ENCODE measurements at places on chromosomes 12 and 14.

DNA sequence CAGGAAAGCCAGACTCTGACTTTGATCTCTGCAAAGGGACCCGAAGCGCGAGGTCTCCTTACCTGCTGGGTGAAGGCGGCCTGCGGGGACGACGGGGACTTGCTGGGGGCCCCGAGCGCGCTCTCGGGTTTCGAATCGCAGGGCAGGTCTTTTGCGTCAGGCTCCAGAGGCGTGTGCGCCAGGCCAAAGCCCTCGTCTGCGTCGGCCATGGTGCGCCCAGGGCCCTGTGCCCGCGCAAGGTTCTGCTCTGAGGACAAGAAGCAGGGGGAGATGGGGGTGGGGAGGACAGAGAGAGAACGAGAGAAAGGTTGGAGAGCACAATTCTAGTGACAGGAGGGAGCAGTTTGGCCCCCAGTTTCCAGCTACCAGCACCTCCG lies 2.3 kb downstream of the TBX5 start:
- DNase-seq, result no peak

DNA sequence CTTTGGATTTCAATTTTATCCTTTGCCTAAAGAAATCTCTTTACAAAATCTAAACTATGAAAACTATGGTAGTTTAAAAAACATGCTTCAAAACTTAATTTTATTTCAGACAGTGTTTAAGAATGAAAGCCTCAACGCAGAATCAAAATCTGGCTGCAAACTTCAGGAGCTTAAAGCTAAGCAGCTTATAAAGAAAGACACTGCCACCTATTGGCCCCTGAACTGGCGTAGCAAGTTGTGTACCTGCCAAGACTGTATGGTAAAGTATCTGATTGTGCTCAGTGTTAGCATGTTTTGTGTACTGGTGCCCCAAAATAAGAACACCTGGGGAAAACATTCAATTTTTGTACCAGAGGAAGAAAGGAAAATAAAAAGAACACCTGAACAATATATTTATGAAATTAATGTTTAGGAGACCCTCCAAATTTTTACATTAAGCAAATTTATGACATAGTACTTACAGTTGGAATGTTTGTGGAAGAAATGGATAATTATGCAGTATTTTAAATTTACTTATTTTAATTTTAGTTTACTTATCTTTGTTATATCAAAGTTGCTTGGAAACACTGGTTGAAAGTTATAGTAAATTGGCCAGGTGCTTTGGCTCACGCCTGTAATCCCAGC lies 12.2 kb downstream of the UBR7 start:
- no peak for DNase-seq

- DNase-seq, result peak; percentile 96
These were observed 117.6 kb downstream of the SCARB1 start for GRCh38 chr12:124745891-124746570.

GRCh38 chr14:22375321-22375930 lies 213.6 kb downstream of the DAD1 start:
- no peak for DNase-seq

- no peak for DNase-seq
These were observed 91.7 kb downstream of the ZFP36L1 start for GRCh38 chr14:68701001-68701741.

- no peak for DNase-seq
These were observed 258.1 kb downstream of the PCNX1 start for GRCh38 chr14:71165121-71166031.

DNA sequence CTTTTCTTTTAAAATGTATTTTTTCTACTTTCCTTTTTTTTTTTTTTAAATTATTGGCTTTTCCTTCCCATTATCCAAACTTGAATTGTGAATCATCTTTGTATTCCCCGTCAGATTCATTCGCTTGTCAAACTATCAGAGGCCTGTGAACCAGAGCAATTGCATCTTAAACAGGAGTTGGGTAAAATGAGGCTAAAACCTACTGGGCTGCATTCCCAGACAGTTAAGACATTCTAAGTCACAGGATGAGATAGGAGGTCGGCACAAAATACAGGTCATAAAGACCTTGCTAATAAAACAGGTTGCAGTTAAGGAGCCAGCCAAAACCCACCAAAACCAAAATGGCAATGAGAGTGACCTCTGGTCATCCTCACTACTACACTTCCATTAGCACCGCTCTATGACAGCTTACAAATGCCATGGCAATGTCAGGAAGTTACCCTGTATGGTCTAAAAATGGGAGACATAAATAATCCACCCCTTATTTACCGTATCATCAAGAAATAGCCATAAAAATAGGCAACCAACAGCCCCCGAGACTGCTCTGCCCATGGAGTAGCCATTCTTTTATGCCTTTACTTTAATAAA lies 19.9 kb downstream of the FUT8 start:
- DNase-seq, result no peak

GRCh38 chr14:56358851-56359614 lies 220.6 kb upstream of the TMEM260 start:
- no peak for DNase-seq

DNA sequence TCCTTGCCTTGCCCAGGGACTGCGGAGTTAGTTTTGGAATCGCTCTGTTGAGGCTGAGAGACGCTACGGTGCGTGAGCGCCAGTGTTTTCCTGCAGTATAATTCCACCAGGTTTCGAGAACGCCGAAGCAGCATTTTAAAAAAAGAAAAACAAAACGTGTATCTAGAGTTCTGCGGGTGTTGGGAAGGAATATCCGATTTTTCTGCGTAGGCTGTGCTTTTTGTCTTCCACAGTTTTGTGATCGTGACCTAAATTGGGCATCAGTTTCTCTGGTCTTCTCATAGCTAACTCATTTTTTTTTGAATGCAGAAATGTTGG lies 778 bp downstream of the DNM1L start:
- DNase-seq, result no peak

- DNase-seq, result no peak
These were observed 73.8 kb downstream of the TTC6 start for GRCh38 chr14:37669242-37669641.

- no peak for DNase-seq
These were observed 1.9 kb downstream of the PRKD1 start for GRCh38 chr14:29925736-29926135.

GRCh38 chr12:8453796-8454195 lies 2.0 kb upstream of the CLEC6A start:
- no peak for DNase-seq

GRCh38 chr12:71162832-71163763 lies 5.3 kb upstream of the TSPAN8 start:
- DNase-seq, result no peak

- no peak for DNase-seq
These were observed 80.6 kb downstream of the BTG1 start for GRCh38 chr12:92065018-92065499.

GRCh38 chr12:118418385-118419057 lies 42.2 kb downstream of the SUDS3 start:
- no peak for DNase-seq

DNA sequence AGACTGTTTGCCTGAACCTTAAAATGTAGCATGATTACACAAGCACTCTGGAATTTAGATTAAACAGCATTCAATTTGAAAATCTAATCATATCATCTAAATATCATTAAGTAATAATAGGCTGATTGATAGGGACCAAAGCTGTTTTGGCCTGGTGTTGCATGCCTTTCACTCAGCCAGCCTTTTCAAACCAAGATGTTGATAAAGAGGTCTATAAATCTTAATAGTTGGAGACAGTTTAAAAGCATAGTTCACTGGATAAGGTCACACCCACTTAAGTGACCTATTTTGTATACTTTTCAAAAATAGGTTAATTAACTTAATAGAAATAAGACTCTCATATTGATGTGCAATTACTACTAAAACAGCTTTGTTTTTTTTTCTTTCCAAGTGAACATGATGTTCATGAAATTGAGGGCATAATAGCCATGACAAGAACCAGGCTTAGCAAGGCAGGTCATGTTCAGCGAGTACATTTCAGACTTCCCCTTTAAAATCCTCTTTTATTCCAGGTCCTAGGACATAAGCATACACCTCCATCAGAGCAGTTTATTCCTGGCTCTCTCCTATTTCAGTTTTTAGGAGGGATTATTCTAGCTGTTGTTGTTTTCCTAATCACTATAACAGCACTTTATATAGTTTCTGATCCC lies 349.0 kb downstream of the RAD51B start:
- DNase-seq, result no peak

DNA sequence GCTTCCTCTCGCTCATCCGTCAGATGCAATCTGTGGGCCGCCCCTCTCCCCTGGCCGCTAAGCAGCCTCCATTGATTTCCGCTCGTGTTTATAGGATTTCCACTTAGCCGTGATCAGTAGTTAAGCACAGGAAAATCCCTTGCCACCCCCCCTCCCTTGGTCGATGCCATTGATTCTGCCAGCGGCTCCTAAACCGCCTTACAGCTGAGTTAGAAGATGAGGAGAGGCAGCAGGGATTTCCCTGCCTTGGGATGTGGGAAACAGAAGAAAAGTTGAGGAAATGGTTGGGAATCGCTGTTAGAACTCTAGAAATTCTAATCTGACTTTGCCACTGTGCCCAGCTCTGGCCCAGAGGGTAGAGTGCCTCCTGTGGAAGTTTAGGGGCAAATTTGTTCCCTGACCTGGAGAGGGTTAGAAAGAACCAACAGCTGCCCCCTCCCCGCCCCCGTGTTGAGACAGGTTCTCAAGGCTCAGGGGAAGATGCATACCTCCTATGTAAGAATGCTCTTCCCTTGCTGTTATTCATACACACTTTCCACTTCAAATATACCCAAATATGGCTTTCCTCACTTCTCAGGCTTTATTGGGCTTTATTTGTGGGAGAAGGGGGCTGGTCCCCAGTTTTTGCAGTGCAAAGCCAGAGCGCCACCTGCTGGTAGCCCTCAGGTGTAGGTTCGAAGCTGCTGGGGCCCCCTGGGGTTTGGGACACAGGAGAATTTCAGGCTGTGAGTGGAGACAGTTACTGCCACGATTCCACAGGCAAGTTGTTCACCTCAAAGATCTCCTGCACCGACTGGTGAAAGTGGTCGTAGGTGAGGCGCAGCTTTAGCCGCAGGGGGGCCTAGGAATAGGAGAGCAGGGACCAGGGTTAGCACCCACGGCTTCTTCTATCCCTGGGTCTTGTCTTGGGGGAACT lies 3.2 kb downstream of the THTPA start:
- peak; percentile 65 for DNase-seq

GRCh38 chr14:74049876-74050495 lies 30.8 kb downstream of the BBOF1 start:
- DNase-seq, result no peak

- no peak for DNase-seq
These were observed at the start of gene PTPRO for GRCh38 chr12:15322164-15323061. PTPRO (plus strand) TSS chr12:15322508.

GRCh38 chr14:89507521-89507920 lies 90.5 kb upstream of the FOXN3 start:
- no peak for DNase-seq

- no peak for DNase-seq
These were observed 80.6 kb upstream of the DICER1 start for GRCh38 chr14:95237958-95238340.

- no peak for DNase-seq
These were observed 457.4 kb downstream of the FOXG1 start for GRCh38 chr14:29223947-29224346.

DNA sequence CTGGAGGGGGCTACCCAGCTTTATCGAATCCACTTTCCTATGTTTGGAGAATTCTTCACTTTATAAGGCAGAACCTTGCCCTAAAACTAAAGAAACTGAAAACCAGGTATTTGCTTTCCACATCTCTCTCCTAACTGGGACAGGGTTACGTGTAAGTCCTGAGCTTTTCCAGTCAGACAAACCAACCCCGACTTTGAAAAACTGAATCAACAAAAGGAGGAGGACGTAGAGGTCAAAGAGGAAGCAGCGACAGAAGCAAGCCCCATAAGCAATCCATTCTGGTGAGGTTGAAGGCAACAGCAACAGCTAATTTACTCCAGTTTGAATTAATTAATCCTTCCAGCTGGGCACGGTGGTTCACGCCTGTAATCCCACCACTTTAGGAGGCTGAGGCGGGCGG lies 47.2 kb downstream of the LRP6 start:
- DNase-seq, result no peak

- no peak for DNase-seq
These were observed 5.5 kb upstream of the TMEM132D start for GRCh38 chr12:129909051-129910020.

- no peak for DNase-seq
These were observed 485.7 kb downstream of the ZFP36L1 start for GRCh38 chr14:68306934-68307789.

DNA sequence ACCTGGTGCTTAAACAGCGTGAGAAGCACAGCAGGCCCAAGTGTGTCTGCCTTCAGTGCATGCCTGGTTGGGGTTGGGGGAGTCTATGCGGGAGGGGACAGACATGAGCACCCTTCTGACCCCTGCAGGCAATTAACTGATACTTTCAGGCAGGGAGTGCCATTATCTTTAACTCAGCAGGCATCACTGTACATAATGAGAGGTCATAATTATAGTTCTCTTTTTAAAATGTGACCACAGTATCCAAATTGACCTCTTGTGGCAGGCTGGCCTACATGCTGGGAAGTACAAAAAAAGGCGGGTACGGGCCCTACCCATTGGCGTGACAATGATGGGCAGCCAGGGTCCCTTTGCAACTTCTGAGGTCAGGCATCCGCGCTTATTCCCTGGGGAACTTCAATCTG lies 209.1 kb downstream of the FOXN3 start:
- no peak for DNase-seq

GRCh38 chr12:47156167-47156736 lies 76.5 kb upstream of the AMIGO2 start:
- peak; percentile 56 for DNase-seq

DNA sequence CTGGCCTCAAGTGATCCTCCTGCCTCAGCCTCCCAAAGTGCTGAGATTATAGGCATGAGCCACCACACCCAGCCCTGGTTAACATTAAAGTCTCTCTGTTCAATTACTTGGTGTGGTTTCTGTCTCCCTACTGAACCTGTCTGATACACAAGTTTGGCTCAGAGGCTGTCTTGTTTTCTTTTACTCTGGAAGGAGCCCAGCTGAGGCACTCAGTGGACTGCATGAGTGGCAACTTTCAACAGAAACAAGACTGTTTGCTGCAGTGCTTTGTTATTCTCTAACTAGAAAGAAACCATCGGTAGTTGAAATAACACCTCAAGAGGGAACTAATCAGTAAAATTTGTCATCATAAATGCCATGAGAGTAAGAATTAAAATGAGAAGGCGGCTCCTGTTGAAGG lies 238.7 kb downstream of the FOXN3 start:
- no peak for DNase-seq

DNA sequence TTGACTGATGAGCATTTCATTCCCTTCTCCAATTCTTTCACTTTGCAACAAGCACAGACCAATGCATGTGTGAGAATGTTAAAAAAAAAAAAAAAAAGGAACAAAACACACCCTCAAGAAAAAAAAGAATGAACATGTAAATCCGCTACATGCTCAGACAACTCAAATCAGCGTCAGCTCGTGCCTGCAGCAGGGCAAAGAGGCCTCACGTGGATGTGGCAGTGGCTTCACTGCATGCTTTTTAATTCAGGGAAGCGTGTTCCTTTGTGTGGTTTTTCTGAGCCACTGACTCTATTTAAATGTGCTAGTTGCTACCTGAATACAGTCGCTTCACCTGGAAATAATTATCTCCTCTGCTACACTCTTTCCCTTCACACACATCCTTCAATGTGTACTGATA lies 55.1 kb downstream of the PPP1R36 start:
- no peak for DNase-seq

- DNase-seq, result no peak
These were observed 23.4 kb upstream of the EID3 start for GRCh38 chr12:104280111-104280510.

Measured in left cardiac atrium (tissue), 4 donors.